ENCODE measurements at places on chromosomes 3 and 15. TPM values are rescaled to one million over a fixed set of nuclear protein-coding genes. Genes with fewer than 3 reads are reported as not detected.

DNA sequence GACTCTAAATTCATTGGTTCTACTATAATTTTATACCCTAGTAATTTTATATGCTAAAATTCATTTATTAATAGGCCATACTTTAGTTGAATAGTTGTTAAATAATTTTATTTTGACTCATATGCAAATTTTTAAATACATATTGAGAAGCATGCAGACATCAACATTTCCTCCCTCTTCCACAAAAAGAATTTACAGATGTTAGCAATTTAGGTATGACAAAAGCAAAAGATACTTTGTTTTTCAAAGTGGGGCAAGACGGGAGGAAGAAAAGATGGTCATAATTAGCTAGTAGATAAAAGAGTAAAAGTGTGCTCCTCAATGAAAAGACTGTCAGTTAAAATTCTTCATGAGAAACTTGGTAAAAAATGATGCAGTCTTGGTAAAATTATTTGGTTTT is 148.9 kb upstream of the TSPAN3 start:
- no peak overlapping the region for H3K27ac ChIP-seq
- peaks cover 6% of the 10 kb centered on the region for H3K4me1 ChIP-seq
- H3K36me3 ChIP-seq: peaks cover 8% of the 10 kb centered on the region
- DNase-seq: no peak

The TGM4 gene
- not detected for total RNA-seq

DNA sequence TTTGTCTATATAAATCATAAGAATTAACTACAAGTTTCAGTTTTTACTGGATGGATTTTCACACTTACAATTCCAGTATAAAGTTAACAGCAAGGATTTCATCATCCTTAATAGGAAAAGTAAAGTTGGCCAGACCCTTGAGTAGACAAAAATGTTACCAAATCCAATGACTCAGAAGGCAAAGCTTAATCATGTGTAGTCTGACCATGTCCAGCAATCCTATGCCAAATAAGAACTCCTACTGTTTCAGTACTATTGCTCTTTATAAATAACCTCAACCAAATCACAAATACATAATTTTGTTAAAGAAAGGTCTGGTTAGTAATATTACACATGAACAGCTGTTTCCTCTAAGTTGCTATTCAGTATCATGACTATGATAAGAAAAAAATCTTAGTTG is 35.0 kb downstream of the PLOD2 start:
- no peaks in the 10 kb centered on the region for H3K36me3 ChIP-seq
- no peak overlapping the region for H3K4me3 ChIP-seq
- H3K4me1 ChIP-seq: no peaks in the 10 kb centered on the region

GRCh38 chr3:171257251-171258203 is 202.7 kb downstream of the TNIK start:
- peaks cover 17% of the 10 kb centered on the region for H3K36me3 ChIP-seq
- peak; percentile 69 for DNase-seq
- H3K4me1 ChIP-seq: peaks cover 81% of the 10 kb centered on the region
- peak overlapping the region; percentile 49 for H3K4me3 ChIP-seq
- no peaks in the 10 kb centered on the region for H3K27me3 ChIP-seq

The SEC62 gene
- total RNA-seq: 72.1 TPM

GRCh38 chr15:74213858-74214284 is 11.3 kb upstream of the STRA6 start:
- no peak for DNase-seq
- no peaks in the 10 kb centered on the region for H3K36me3 ChIP-seq
- no peak overlapping the region for H3K27ac ChIP-seq
- H3K27me3 ChIP-seq: peaks cover 6% of the 10 kb centered on the region

Measured in activated CD4-positive, alpha-beta T cell treated with anti-CD3 and anti-CD28 coated beads, Interleukin-2, amount 10 ng/mL, durations not matched to agents 24 days and 14 days (primary cell).